Fibroblast of upper back skin (primary cell): ENCODE measurements at places on chromosomes 2 and 18.

- peak; percentile 72 for DNase-seq
These were observed 103.3 kb downstream of the MDH1 start for GRCh38 chr2:63692002-63692606.

DNA sequence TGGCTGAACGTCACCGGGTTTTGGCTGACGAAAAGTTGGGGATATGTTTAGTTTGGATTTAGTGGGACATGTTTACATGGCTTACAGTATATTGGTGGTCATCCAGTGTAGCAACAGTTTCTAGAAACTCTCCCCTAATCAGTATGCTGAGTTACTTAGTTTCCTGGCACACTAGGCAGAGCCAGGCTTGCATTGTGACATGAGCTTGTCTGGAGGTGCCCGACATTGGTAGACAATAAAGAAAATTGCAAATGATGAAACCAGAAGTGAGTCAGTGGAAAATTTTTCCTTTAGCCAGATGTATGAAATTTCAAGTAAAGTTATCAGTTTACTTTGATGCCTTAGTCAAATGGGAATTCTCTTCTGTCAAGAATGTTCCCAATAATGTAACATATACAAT lies 276.1 kb downstream of the RDH14 start:
- no peak for DNase-seq

DNA sequence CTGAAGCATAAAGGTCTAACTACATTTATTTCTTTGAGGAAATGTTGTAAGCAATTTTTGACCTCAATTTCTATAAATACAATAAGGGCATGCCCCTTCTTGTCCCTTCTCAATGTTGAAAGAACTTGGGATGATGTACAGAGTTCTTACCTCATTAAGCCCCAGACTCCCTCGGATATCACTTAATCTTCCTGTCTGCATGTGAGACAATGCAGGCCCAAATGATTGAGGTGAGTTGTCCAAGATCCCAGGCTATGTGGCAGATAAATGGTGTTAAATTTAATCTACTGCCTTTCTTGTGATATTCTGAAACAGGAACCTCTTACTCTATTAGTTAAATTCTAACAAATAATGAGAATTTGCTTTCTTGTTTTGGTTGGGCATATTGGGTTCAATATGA lies 1073.4 kb upstream of the GYPC start:
- DNase-seq: no peak

DNA sequence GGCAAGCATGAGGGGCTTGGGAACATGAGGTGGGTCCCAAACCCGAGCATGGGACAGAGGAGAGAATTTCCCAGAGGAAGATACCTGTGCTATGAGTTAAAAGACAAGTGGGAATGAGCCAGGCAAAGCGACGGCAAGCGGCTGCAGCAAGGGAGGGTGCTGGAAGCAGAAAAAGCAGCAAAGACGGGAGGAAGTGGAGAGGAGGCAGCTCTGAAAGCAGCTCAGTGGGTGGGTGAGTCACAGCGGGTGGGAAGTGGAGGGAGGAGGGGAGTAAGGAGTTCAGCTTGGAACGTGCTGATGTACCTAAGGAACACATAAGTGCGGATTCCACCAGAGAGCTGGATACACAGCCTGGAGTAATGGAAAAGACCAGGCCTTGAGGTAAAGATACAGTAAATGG lies 41.4 kb downstream of the THUMPD2 start:
- peak; percentile 89 for DNase-seq

DNA sequence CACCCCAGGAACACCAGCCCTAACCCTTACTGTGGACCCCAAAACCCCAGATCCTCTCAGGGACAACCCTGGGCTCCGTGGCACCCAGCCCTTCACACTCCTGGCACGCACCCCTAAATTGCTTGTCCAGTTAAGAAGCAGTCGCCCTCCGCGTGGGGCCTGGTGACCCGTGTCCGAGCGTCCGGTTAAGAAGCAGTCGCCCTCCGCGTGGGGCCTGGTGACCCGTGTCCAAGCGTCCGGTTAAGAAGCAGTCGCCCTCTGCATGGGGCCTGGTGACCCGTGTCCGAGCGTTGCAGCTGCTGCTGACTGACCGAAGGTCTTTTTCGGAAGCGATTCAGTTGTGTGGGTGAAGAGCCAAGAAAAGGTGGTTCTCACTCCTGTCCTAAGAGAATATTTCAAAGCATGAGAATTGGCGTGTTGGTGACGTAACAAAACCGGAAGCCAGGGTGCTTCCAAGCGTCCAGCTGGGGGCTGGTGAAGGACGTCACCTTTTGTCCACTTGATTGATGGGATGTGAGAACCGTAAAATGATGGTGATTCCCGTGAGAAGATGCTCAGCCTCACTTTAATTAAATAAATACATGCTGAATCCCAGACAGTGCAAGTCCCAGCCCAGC lies 70.5 kb downstream of the KCNG2 start:
- no peak for DNase-seq

DNA sequence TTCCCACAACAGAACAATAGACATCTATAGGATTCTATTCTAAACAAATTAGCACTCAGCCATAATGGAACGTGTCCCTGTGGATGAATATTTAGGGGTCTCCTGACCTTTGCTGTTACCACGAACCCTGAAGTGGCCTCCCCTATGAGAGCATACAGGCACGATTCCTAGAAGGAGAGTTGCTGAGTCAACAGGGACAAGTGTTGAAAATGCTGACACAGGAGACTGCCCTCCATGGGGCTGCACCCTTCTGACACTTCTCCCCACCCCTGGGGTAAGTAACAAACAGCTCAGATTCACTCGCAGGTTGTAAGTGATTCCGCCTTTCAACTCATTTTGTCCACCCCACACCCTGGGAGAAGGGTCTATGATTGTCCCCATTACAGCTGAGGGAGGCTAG lies 14.1 kb upstream of the STK25 start:
- no peak for DNase-seq

- no peak for DNase-seq
These were observed 77.6 kb upstream of the FOXI3 start for GRCh38 chr2:88530081-88530480.

DNA sequence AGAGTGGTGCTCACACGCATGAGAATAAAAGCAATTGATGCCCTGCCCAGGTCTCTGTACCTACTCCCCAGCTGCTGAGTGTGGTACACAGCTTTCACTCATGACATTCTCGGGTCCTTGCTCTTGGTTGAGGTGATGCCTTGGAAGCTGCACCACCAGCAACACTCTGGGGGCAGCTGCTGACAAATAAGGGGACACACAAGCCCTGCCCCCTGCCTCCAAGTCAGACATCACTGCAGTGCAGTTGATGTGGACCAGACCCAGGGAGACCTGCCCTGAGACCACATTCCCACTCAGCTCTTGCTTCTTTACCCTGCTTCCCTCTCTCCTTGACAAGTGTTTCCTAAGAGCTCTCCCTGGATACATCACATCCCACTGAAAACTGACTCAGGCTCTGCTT lies 225.6 kb downstream of the ZBTB7C start:
- no peak for DNase-seq
